ENCODE measurements at places on chromosomes 16 and 17.
A peak's percentile ranks its signal among the peaks of the same experiment; 100 is the strongest.

DNA sequence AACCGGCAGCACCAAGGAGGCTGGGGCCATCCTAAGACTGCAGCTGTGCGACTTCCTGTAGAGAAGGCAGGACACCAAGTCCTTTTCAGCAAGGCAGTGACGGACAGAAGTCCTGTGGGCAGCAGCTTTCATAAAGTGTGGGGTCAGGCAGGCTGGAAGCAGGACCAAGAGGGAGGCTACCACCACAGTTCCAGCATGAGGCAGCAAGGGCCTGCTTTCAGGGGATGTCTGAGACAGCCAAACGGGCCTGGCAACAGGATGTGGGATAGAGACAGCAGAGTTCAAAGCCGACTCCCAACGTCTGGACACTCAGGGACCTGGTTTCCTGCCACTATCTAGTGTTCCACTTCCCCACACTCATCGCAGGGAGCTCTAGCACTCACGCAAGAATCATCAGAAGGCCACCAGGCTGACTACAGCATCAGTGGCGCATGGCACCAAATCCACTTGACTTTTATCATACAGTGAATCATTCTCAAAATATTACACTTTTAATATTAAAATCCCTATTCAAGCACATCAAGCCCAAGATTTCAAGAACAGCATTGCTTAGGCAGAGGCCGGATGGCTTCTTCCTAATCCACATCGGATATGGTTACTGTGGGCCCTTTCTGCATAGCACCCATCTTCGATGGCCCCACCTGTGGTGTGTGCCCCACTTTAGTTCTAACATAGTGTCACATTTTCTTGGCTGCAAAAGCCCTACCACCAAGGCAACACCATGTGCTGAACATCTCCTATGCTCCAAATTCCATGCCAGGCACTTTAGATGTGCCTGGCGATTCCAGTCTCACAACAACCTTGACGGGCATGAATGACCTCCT lies 5.2 kb downstream of the USP7 start:
- no peak for DNase-seq

GRCh38 chr17:11250161-11250560 lies 9.1 kb downstream of the SHISA6 start:
- DNase-seq, result no peak

DNA sequence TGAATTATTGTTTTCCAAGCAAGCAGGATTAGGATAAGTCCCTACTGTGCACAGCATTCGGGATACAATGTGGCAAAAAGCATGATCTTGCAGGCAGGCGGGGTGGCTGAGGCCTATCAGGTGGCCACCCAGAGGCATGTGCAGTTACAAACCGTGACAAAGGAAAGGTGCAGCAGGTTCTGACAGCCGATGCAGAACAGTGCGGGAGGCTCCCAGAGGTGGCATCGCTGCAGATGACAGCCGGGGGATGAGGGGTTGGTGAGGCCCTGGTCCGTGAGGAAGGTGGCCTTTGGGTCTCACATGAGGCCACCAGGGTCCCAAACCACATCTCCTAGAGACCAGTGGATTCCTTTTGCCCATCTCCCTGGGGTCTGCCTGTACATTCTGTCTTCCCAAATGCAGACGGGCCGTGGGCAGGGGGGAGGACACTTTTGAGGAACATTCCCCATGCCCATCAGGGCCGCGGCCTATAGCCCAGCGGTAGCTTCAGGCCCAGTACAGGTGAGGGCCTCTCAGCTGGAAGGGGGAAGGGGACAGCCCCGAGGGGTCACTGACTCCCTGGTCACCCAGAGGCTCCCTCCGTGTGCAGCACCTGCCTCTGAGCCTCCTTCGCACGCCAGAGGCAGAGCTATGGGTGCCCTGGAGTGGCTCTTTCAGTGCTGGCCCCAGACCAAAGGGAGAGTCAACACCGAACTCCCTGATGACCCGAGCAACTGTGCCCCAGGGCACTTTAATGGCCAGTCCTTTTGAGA lies 85.1 kb downstream of the SOCS1 start:
- DNase-seq, result no peak

DNA sequence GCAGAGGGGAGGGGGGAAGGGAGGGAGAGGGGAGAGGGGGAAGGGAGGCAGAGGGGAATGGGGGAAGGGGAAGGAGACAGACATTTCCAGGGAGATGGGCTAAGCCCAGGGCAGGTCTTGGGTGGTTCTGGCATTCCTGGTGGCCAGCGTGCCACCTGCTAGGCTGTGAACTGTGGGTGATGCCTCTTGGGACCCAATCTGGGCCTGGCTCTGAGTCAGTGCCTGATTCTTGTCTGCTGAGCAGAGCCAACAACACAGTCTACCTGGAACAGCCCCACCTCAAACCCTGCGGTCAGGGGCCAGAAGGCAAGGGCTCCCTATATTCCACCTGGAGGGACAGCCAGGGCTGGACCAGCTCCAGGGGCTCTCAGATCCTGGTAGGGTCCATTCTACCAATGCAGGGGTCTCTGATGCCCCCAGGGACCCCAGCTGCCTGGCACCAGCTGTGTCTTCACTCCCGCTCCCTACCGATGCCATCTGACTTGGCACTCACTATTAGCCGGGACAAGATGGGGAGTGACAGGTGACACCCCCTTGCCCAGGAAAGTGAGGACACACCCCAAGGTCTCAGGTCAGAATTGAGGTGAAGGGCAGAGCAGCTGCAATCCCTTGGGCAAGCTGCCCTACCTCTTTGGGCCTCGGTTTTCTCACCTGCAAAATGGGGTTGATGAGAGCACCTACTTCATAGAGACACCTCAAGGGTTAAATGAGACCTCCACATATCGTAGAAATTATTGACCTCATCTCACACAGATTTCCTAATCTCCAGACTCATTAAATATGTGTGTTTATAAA lies 87.2 kb downstream of the LITAF start:
- DNase-seq, result no peak

DNA sequence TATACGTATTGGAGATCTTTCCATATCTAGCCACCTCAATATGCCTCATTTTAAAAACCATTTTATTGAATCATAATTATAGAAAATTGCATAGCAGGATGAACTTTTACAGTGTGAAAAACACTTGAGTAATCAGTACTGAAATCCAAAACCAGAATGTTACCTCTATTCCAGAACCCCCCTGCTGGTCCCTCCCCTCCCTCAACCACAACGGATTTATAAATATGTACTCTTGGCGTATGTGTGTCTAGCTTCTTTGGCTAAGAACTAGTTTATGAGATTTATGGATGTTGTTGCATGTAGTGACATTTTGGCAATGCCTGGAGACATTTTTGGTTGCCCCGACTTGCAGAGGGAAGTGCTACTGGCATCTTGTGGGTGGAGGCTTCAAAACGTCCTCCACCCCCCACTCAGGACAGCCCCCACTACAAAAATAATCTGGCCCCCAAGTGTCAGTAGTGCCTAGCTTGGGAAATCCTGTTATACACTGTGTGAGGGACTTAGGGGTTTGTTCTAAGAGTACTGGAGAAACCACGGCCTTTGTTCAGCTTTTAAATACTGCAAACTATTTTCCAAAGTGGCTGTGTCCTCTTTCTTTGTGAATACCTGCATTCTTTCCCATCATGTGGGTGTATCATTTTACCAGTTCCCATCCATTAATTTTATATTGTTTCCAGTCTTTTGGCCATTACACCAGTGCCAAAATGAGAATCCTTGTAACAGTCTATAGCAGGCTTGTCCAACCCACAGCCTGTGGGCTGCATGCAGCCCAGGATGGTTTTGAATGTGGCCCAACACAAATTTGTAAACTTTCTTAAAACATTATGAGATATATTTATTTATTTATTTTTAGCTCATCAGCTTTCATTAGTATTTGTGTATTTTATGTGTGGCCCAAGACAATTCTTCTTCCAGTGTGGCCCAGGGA lies 23.7 kb downstream of the ITPRIPL2 start:
- DNase-seq, result no peak

DNA sequence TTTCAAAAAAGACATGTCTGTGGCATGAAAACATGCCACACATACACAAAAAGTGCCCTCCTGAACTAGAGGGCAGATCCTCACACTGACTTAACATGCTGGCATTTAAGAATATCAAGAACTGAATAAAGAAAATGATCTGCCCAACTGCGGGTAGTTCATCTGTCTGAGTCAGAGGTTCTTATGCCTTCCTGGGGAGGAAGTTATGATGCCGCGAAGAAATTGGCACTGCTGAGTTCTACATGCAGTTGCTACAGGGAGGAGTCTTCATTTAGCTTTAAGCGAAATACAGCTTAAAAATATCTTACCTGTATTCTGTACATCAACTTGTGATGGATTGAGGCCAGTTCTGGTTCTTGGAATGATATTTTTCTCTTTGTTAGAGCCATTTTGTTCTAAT lies 6.3 kb downstream of the ALDH3A2 start:
- DNase-seq, result no peak

GRCh38 chr17:82323514-82324234 lies 6.3 kb upstream of the CD7 start:
- DNase-seq, result no peak

DNA sequence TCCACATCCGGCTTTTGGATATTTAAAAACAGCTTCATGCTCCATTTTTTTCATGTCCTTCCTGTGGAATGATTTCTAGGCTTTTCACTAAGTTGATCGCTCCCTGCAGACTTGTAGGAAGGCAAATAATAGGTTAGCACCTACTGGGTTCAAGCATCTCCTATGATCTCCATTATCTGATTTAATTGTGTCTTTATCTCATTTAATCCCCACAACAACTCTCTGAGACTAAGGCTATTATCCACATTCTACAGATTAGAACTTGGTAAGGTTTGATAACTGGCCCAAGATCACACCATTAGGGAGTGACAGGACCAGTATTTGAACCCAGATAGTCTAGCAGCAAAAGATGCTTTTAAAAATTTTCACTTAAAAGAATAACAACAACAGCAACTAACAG lies 46.2 kb upstream of the HOXB9 start:
- DNase-seq, result no peak

- DNase-seq, result no peak
Observed at GRCh38 chr17:72121164-72122009, 567 bp downstream of the SOX9 start.

DNA sequence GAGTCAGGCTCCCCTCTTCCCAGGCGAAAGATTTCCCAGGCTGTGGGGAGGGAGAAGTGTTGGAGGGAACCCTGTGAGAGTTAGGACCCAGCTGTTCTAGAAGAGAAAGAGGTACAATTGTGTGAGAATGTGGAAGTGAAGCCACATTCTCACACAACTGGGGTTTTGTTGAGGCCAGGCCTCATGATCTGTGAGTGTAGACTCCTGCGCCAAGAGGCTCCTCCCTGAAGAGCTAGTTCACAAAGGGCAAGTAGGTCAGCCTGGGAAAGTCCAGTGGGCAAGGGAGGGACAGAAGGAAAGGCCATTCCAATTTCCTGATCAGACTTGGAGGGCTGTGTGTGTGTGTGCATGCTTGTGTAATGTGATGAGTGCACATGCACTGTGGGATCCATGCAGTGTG lies 15.2 kb downstream of the CD300LF start:
- no peak for DNase-seq

- no peak for DNase-seq
Observed at GRCh38 chr16:51757505-51757904, 606.4 kb upstream of the SALL1 start.

- no peak for DNase-seq
Observed at GRCh38 chr17:64278614-64279013, 15.6 kb upstream of the TEX2 start.

GRCh38 chr16:58639230-58639629 lies 9.6 kb upstream of the CNOT1 start:
- no peak for DNase-seq

DNA sequence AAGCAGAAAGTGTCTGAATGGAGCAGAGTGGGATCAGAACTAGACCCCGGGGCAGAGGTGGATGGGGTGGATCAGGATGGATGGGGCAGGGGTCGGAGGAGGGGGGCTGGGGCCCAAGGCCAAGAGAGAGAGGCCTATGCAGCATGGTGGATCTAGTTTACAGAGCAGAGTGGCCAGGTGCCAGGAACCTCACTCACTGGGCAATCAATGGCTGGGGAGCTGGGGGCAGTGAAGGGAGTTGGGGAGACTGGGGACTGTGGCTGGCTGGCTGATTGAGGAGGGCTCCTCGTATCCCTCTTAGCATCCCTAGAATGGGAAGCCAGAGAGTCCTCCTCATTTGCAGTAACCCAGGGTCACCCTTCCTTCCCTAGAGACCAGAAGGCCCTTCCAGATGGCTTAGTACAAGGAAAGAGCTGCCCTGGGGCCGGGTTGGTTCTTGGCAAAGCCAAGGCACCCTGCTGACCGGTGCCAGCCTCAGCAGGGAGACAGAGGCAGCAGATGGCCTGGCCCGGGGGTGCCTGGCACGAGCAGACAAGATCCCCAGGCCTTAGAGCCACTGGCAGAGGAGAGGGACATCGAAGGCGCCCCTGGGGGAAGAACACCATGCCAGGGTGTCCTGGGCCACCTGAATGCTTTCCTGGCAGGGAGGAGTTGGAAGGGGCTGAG lies 36.8 kb downstream of the SRCIN1 start:
- no peak for DNase-seq

DNA sequence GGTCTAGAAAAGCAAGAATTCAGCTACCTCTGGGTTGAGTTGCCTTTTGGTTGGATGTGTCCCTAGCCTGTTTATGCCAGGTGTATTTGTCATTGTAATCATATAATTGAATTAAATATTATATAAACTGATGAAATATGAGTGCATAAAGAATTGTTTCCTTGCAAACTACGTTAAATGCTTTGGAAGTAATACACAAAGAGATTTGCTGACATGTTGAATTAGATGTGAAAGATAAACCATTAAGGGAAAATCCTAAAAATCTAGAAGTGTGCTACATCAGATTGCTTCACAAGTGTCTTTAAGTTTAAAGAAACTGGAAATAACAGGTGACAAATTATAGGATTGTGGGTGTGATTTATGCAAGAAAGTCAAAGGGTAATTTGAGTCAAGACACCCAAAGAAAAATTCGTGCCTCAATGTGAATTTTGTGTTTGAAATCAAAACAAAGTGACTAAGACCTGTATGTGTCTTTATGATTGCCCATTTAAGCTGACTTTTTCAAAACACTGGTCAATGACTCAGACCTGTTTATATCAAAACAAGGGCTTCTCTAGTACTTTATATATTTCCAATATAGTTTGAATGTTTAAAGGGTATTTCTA lies 5.1 kb upstream of the PYY start:
- DNase-seq, result no peak

GRCh38 chr17:28573040-28573380 lies 1.7 kb upstream of the PIGS start:
- no peak for DNase-seq

DNA sequence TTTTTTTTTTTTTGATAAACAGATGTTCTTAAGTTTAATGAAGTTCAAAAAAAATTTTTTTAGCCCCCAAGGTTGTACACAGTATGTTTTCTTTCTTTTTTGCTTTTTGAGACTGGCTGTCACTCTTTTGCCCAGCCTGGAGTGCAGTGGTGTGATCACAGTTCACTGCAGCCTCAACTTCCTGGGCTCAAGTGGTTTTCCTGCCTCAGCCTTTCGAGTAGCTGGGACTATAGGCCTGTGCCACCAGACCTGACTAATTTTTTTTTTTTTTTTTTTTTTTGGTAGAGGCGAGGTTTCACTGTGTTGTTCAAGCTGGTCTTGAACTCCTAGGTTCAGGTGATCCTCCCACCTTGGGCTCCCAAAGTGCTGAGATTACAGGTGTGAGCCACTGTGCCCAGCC lies 12.8 kb downstream of the ITGAE start:
- no peak for DNase-seq

- peak; percentile 50 for DNase-seq
Observed at GRCh38 chr17:44362949-44363612, 572 bp downstream of the FAM171A2 start.

All from activated T-cell treated with anti-CD3 and anti-CD28 coated beads, Interleukin-2, amount 50 U/mL, for 48 hours (primary cell).